Lung (tissue), 17 donors: ENCODE measurements at places on chromosomes 12 and 14.
A peak's percentile ranks its signal among the peaks of the same experiment; 100 is the strongest.

- DNase-seq, result no peak
These were observed 1.6 kb upstream of the HOXC12 start for GRCh38 chr12:53952871-53953734.

DNA sequence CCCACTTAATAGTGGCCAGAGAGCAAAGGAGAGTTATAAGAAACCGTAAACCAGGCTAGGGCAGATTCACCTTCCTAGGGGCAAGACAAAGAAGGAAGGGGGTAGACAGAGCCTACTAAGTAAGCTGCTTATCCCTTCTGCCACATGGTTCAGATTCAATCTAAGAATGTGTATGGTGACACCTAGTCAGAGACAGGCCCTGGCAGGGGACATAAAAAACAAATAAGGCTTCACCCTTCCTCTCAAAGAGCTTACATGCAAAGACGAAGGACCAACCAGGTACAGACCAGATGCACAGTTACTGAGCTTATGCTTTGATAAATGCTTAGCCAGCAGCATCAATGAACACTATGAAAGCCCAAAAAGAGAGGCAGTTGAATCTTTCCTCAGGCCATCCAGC is 4.4 kb downstream of the CYP27B1 start:
- DNase-seq, result no peak

DNA sequence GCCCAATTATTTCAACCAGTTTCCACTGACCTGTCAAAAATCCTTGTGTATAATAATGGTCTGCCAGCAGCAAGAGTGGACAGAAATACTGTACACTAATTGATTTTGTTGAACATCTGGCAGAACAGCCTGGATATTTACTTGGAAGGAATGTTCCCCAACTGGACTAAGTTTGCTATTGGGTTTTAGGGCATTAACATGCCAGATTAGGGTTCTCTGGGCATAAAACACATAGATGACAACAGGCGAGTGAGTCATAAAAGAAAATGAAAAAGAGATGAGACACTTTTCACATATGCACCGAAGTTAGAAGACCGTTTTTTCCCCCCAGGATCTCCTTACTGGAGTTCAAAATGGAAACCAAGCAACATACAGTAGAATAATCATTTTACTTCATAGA is 236.3 kb upstream of the NAV3 start:
- DNase-seq, result no peak

DNA sequence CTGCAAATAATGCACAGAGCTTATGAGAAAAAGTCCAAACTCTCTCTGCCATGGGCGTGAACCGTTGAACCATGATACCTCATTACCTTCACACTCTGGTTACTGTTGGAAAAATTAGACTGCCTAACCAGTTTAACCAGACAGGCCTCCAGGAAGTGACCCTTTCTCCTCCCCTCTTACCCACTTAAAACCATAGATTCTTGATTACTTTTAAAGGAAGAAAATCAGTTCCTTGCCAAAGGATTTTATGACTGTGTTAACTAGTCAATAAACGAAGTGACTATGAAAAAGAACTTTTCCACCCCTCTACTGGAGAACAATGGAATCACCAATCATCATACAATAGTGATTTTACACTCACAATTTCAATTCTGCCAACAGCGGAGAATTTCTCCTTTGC is 254.0 kb upstream of the ATP2B1 start:
- DNase-seq, result no peak

GRCh38 chr14:91225025-91225424 is 19.5 kb downstream of the GPR68 start:
- no peak for DNase-seq

DNA sequence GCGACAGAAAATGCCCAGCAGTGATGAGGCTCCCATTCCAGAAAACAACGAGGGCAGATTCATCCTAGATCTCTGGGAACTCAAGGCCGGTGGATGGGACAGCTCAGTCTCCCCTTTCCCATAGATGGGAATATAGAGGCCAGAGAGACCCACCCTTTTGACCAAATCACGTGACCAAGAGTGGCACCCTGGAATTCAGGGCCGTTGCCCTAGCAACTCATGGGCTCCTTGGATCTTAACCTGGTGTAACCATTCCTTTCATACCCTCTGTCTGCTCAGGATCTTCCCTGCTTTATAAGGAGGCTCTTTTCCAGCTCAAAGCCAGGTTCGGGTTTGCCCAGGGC is 8.4 kb upstream of the LRTM2 start:
- DNase-seq, result no peak

GRCh38 chr14:85576218-85576617 is 46.3 kb downstream of the FLRT2 start:
- DNase-seq, result no peak

GRCh38 chr12:3354586-3354985 is 136.4 kb upstream of the PRMT8 start:
- DNase-seq, result no peak

DNA sequence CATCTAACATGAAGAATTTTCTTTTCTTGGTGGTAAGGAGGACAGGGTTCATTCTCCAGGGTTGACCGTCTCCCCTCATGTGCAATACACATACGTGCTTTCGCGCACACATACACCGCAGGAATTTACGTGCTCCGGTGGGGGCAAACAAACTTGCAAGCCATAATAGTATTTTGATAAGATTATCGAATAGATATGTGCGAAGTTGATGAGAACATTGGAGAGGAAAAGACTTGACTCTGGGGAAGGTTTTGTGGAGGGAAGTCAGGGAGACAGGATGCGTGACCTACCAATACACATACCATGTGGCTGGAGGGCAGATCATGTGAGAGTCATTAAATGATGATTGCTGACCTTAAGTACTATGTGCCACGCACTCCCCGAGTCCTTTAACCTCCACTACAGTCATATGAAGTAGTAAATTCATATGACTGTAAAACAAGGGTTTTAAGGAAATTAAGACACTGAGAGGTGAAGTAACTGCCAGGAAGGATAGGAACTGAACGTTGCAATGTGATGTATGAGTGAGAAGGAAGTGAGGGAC is 921 bp downstream of the RAD51B start:
- DNase-seq, result no peak

DNA sequence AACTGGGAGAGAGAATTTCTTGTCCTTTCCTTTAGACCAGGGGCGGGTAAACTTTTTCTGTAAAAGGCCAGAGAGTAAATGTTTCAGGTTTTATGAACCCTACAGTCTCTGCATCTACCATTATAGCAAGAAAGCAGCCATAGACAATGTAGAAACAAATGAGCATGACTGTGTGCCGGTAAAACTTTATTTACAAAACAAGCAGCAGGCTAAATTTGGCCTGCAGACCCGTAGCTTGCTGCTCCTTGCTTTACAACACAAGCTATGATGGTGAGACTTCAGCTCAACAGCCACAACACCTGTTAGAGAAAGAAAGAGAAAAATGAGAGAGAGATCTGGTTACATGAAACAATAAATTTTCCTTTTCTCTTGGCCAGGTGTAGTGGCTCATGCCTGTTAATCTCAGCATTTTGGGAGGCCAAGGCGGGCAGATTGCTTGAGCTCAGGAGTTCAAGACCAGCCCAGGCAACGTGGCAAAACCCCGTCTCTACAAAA is 4.2 kb upstream of the CDC42BPB start:
- no peak for DNase-seq

DNA sequence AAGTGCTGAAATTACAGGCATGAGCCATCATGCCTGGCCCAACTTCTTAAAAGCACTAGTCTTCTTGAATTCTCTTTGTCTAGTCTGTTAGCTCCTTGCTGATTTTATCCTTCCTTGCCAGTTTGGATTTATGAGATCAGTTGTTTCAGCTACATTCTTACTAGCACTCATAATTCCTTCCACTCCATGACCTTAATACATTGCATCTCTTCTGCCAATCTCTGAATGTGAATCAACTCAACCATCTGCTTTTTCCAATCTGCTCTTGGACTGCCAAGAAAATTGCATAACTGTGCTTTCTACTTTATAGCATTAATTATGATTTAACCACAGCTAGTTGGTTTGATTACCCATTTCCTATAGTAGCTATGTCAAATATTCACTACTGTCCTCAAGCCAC is 14.9 kb upstream of the HEATR5A start:
- peak; percentile 23 for DNase-seq

GRCh38 chr14:69354383-69355153 is 43.5 kb downstream of the ERH start:
- no peak for DNase-seq
